ENCODE measurements at places on chromosomes 7 and 10.

GRCh38 chr7:85070967-85071628 is 115.8 kb downstream of the SEMA3D start:
- no peak for DNase-seq

- DNase-seq, result no peak
Measured at GRCh38 chr10:122457934-122458333, 3.4 kb upstream of the HTRA1 start.

GRCh38 chr7:107439025-107439424 is 30.8 kb upstream of the GPR22 start:
- no peak for DNase-seq

- no peak for DNase-seq
Measured at GRCh38 chr7:30436046-30436445, 42.5 kb downstream of the NOD1 start.

DNA sequence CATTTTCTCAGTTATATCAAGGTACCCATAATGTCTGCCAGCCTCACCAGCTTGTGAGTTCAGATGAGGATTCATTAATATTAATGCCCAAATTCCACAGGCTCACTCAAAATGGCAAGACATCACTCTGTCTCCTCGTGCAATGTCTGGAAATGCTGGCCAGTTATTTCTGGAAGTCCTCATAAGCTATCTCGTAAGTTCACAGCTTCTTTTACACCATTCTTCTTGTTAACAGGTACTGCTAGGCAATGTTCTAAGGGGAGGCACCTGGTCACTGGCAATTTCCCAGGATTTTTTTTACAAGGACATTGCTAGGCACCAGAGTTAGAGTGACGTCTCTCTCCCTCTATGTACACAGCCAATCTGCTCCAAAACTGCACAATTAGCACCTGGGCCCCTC is 80.2 kb upstream of the SEMA3C start:
- no peak for DNase-seq

DNA sequence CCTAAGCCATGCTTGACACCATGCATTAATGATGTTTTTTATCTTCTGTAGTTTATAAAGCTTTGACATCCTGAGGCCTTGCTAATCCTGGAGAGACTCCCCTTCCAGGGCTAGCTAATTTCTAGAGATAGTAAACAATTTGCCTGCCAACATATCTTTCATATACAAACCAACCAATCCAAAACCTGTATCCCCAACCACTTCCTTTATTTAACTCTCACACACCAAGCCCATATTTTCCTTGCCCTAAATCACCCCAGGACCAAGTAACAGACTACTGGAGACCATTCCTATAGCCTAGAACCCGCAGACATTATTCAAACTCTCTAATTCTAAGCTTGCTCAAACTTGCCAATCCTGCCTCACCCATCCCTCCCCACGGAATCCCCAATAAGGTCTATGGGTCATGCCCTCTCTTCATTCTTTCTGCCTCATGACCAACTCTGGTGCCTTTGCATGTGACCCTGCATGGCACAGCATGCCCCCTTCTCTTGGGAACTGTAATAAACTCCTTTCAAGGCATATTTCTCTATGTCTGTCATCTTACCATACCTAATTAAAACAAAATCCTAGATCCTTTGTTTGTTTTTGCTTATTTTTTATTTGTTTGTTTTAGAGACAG is 116.6 kb upstream of the CACUL1 start:
- DNase-seq, result no peak

DNA sequence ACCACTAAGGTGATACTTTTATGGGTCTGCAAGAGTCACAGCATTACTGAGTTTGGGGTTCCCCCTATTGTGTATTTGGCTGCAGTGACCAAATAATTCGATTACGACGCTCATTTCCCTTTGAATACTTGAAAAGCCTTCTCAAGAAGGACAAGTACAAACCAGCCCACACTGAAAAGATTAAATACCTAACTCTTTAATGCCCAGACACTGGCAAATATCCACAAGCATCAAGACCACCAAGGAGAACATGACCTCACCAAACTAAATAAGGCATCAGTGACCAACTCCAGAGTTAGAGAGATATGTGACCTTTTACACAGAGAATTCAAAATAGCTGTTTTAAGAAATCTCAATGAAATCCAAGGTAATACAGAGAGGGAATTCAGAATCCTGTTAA is 31.8 kb upstream of the SFTPD start:
- no peak for DNase-seq

- DNase-seq, result no peak
Measured at GRCh38 chr7:55533050-55533728, 39.1 kb downstream of the VOPP1 start.

DNA sequence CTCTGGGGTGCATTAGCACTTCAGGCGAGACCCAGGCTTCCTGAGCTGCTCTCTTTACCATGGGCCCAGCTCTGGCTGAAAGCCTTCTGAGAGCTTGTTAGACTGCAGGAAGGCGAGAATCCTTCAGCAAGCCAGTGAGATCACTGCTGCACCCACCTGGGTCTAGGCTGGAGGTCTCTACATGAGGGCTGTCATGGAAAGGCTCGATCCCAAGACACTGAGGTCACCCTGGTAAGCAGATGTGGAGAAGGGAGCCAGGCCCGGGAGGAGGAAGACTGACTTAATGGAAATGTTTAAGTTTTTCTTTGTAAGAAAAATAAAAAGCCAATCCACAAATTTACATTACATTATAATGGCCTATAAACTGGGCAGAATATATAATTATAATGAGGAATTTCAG is 684.5 kb downstream of the TNS3 start:
- DNase-seq, result no peak

GRCh38 chr7:110521357-110521911 is 569.5 kb upstream of the LRRN3 start:
- DNase-seq, result no peak

- no peak for DNase-seq
Measured at GRCh38 chr10:1745780-1746456, 8.6 kb upstream of the ADARB2 start.

- DNase-seq, result no peak
Measured at GRCh38 chr7:159013181-159013690, 131.4 kb downstream of the VIPR2 start.

GRCh38 chr10:6840766-6841165 is 260.7 kb upstream of the PRKCQ start:
- no peak for DNase-seq

DNA sequence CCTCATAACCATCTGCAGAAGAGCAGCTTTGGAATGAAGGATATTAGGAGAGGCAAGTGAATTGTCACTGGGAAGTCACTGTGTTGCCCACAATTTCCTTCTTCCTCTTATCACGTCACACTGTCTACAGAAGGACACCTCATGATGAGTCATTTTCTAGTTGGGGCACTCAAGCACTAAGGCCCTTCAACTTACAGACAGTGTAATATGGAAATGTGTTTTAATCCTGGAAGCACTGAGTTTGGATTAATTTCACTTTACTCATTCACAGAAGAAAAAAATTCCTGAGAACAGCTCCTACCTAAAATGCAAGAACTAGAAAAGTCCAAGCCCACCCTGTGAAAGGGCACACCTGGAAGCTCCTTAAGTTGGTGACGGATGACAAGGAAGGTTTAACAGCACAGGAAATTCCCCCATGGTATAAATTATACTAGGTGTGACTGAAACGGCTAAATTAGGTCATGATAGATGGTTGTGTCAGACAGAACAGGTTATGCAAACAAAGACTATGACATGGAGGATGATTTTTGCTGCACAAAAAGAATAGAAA is 56.6 kb downstream of the PARD3 start:
- peak; percentile 23 for DNase-seq

DNA sequence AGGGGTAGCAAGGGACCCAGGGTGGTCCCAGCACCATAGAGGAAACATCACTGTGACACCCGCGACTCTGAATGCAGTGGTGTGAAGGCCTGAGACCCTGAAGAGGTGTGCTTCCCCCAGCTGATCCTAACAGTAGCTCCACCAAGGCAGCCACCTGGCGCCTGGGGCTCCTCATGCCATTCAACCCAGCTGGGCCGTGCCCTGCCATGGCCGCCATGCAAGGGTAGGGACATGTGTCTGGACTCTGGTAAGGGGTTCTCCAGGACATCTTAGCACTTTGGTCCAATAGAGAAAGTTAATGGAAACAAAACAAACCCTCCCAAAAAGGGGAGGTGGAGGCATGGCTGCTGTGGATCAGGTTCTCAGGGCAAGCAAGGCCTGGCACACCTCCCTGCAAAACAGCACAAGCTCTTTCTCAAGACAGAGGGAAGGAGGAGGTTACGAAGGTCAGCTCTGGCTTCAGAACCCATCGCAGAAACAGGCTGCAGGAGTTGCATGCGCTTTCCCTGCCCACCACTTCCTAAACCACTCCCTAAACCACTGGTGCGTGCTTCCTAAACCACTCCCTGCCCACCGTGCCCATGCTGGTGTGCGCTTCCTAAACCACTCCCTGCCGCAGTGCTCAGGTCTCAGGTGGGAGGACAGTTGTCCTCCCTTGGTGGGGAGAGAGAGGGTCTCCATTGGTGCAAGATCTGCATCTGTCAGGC is 108.7 kb downstream of the LARP4B start:
- DNase-seq, result no peak

All from astrocyte of the cerebellum (primary cell).